Muscle of arm (tissue), 14 donors: ENCODE measurements at places on chromosomes 4 and X. TPM values are rescaled to one million over a fixed set of nuclear protein-coding genes. Genes with fewer than 3 reads are reported as not detected.

GRCh38 chrX:112759966-112760365 is 80.2 kb upstream of the LHFPL1 start:
- no peak for DNase-seq

DNA sequence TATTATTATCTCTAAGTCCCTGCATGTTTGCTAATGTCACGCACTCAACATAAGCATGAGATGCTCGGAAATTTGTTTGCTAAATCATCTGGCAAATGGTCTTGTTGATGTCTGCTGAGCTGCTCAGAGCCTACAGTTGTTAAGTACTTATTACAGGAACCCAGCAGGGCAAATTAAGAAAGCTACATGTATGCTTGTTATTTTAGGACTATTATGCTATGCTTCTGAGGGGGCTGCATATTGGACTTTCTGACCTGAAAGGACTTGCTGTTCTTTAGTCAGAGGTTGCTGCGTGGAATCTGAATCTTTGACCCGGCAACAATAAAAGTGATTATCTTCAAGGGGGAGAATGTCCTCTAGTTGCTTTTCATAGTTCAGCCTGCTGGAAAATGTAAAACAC is 36.3 kb upstream of the TENM3 start:
- DNase-seq, result no peak

DNA sequence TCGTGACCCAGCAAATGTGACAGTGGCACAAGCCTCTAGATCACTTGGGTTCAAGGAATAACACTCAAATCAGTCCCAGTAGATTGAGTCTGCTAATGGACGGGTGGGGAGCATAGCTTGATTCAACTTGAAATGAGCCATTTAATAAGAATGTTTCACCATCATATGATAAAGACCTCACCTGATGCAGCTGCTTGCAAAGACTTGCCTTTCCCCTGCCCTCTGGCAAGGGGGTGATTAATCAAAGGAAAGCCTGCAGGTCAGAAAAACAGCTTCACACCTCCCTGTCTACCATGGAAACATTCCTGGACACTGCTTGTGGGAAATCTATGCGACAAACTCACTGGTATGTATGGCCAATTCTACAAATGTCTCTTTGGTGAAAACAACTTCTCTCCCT is 54.5 kb downstream of the CD99L2 start:
- no peak for DNase-seq

- no peak for DNase-seq
Measured at GRCh38 chrX:145609951-145610511, 207.6 kb upstream of the SLITRK2 start.

GRCh38 chrX:48897625-48898306 is at the start of the genes PQBP1 and TIMM17B:
PQBP1 (plus strand) TSS chrX:48897930; CDS start chrX:48898510, 580 bp downstream.
TIMM17B (minus strand) TSS chrX:48897768; CDS start chrX:48897749, 19 bp downstream.
- DNase-seq, result peak; percentile 92

- no peak for DNase-seq
Measured at GRCh38 chr4:126221717-126222340, 907.1 kb downstream of the FAT4 start.

- peak; percentile 84 for DNase-seq
Measured at GRCh38 chrX:71622576-71623450, 4.5 kb upstream of the CXCR3 start.

Gene RHOXF2B
- not detected for polyA plus RNA-seq

Gene MAGEA9B
- polyA plus RNA-seq, result not detected

Gene MUC7
- not detected for polyA plus RNA-seq

Gene PPP1R3F
- polyA plus RNA-seq, result not detected

Gene NAP1L5
- polyA plus RNA-seq, result not detected

Gene HGFAC
- not detected for polyA plus RNA-seq
